Spinal cord (tissue), 10 donors: ENCODE measurements at places on chromosomes 3 and 15. TPM values are rescaled to one million over a fixed set of nuclear protein-coding genes. Genes with fewer than 3 reads are reported as not detected.

- H3K4me1 ChIP-seq: no peaks in the 10 kb centered on the region
- H3K36me3 ChIP-seq: no peaks in the 10 kb centered on the region
- peak; percentile 74 for DNase-seq
- no peaks in the 10 kb centered on the region for H3K27me3 ChIP-seq
- peak overlapping the region; percentile 61 for H3K27ac ChIP-seq
Measured at GRCh38 chr3:41198526-41198925, 779 bp upstream of the CTNNB1 start.

- H3K27me3 ChIP-seq: no peaks in the 10 kb centered on the region
- DNase-seq: no peak
- H3K36me3 ChIP-seq: no peaks in the 10 kb centered on the region
- no peak overlapping the region for H3K27ac ChIP-seq
- no peak overlapping the region for H3K4me3 ChIP-seq
Measured at GRCh38 chr3:31253782-31254181, 278.9 kb upstream of the STT3B start.

- DNase-seq: no peak
- no peaks in the 10 kb centered on the region for H3K27me3 ChIP-seq
- no peaks in the 10 kb centered on the region for H3K36me3 ChIP-seq
- H3K4me3 ChIP-seq: no peak overlapping the region
- no peak overlapping the region for H3K27ac ChIP-seq
Measured at GRCh38 chr3:35757991-35758757, 118.8 kb downstream of the ARPP21 start.

DNA sequence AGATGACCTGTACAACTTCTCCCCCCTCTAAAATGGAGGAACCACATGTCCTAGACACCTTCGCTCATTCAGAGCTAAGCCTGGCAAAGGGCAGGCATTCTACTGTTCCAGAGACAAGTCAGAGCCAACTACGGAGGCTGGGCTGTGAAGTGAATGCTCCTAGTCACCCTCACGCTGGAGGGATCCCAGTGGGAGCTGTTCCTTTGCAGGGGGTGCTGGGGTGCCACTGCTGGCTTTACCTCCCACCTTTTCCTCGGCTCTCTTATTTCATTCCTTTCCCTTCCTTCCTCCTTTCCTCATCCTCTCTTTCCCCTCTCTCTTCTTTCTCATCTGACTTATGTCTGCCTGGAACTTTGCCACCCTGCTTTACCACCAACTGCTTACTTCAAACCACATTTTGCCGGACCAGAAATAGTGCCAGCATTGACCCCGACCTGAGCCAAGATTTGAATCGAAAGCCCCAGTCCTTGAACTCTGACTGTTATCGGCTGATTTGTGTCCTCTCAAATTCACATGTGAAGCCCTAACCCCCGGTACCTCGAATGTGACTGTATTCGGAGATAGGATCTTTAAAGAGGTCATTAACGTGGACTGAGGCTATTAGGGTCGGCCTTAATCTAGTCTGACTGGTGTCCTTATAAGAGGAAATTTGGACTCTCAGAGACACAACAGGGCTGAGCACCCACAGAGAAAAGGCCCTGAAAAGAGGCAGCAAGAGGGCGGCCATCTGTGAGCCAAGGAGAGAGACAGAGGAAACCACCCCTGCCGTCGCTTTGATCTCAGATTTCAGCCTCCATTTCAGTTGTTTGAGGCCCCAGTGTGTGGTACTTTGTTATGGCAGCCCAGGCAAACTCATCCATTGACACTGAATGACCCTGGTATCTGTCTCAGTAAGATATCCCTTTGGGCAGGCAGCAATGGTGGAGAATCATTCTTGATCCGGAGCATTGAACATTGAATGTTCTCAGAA, 31.3 kb upstream of the TBC1D21 start:
- H3K27ac ChIP-seq: no peak overlapping the region

- H3K27ac ChIP-seq: no peak overlapping the region
- H3K27me3 ChIP-seq: no peaks in the 10 kb centered on the region
- H3K4me3 ChIP-seq: no peak overlapping the region
- H3K36me3 ChIP-seq: no peaks in the 10 kb centered on the region
- DNase-seq: peak; percentile 43
Measured at GRCh38 chr15:85986741-85987140, 92.9 kb upstream of the AGBL1 start.

DNA sequence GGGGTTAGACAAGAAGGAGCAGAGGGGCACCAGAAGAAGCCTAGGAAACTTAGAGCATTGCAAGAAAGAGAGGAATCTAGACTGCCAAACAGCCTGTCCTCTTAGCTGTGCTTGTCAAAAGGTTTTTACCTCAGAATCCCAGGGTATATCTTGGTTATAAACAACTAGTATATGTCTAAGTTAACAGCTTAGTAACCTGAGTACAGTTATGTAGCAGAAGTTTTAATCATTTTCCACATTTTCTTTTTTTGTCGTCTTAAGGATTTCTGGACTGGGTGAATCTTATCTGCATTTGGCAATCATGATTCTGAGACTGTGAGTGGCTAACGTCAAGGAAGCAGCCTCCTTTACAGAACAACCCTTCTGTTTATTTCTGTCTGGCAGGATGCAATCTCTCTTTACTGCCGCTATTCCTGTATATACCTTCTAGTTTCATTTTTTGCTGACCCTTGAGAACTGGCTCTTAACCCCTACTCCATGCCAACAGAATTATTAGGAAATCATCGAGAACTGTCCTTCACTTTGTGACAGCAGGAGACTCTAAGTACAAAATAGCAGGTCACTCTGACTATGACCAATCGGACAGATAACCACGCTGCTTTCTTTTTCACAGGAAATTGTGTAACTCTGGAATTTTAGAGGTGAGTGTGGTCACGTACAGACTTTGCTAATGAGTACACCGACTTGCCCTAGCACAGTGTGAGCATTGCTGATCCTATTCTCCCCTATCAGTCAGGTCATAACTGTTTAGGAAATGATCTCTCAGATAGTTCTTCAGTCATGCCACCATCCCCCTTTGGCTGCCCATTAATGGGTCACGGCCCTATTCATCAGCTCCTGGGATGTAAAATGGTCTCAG, 3.3 kb upstream of the CP start:
- H3K36me3 ChIP-seq: no peaks in the 10 kb centered on the region
- H3K4me1 ChIP-seq: no peaks in the 10 kb centered on the region
- DNase-seq: no peak
- H3K27me3 ChIP-seq: no peaks in the 10 kb centered on the region
- no peak overlapping the region for H3K4me3 ChIP-seq

DNA sequence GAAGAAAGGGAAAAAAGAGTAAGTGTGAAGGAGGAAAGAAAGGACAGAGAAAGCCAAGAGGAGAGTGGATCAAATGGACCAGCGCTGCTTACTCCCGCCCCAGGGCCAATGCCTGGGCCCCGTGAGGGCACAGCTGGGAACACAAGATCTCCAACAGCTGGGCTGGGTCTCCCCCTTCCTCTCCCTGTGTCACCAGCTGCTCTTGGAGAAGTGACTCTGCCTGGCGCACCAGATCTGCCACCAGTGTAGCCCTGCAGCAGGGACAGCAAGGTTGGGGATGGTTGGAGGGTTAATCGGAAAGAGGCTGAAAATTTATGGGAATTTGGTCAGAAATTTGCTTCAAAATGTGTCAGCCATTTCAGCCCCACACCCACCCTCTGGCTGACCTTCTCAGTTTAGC, 8.4 kb downstream of the CDAN1 start:
- no peak overlapping the region for H3K27ac ChIP-seq
- no peak for DNase-seq
- H3K4me3 ChIP-seq: no peak overlapping the region
- H3K4me1 ChIP-seq: peaks cover 13% of the 10 kb centered on the region

The CACNA2D2 gene
- total RNA-seq: 27.0 TPM

The FSIP1 gene
- 7.3 TPM for total RNA-seq

The CCNB2 gene
- total RNA-seq: 11.2 TPM
